ENCODE measurements at places on chromosomes 3 and 15.

GRCh38 chr3:117434661-117435412, 725.3 kb downstream of the TUSC7 start:
- no peak for DNase-seq

GRCh38 chr3:58351920-58352319, 19.2 kb downstream of the PXK start:
- DNase-seq = no peak

- no peak for DNase-seq
These were observed 1.7 kb upstream of the SETD5 start for GRCh38 chr3:9395570-9396300.

DNA sequence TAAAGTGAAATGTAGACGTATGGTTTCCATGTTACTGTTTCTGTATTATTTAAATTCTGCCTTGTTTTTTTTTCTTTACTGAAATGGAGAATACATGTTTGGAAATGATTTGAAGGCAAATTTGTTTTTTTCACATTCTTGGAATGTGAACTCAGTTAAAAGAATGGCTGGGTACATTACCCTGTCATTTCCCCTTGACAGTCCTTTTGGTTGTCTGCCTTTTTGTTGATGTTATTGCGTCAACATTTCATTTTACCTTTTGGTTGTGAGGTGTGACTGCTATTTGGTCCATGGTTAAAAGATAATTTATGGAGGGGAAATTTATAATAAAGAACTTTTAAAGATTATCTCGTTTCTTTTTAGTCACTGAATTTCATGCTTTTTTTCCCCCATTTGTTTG, 3.2 kb upstream of the GPR171 start:
- DNase-seq = no peak

DNA sequence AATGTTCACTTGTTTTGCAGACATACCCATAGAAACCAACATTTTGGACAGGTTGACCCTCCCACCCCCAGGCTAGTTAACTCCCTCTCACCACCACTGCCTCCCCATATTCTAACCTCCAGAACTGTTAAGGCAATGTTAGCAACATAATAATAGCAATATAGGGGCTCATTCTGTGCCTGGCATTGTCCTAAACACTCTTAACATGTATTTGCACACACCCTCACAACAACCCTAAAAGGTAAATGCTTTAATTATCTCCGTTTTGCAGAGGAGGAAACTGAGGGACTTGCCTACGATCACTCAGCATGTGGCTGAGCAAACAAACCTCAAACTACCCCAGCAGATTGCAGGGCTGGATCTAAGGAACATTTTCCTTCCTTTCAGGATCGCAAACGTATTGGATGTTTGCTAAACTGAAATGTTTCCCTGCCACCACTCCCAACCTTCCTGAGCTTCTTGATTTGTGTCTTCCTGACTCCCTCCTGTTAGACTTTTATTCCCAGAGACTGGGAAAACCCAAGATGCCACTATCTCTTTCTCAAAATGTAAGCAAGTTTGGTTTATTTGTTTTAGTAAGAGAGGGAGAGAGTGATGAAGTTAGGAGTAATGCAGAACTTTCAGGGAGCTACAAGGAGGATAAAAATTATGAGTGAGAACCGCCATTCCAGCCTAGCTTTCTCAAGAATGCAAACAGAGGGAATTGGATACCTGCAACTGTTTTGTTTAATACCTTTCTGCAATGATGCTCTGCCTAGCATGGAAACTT, 1.3 kb downstream of the SCG5 start:
- no peak for DNase-seq

DNA sequence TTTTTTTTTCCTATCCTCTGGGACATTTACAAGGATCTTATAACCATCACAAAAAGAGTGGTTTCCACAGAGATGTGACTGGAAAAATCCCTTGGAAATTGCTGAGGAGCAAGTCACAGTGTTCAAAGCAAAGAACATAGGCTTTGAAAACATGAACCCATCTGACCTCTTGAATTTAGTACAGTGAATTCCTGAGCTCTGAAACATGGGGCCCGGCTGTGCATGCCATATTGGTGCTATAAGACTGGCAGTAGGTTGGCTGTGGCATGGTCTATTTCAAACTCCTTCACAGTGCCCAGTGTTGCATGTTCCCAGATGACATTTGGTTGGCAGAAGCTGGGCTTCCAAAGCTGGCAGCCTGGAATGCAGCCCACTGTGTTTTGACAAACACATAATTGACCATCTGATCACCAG, 202.2 kb downstream of the TIGIT start:
- no peak for DNase-seq

DNA sequence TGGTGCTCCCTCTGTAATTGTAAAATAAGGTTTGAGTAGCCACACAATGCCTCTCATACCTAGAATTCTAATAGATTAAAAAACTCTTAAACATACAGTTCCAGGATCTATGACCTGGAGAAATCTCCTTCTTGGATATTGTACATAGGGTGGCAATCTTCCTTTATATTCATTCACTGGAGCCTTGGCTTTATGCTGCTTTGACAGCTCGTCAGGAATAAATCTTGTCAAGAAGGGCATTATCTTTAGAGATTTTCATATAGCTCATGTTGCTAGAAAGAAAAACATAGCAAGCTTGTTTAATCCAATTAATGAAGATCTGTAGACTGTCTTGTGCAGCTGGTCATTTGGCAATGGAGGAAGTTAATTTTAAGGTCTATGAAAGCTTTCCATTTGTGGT, 131.1 kb downstream of the PYDC2 start:
- no peak for DNase-seq

- no peak for DNase-seq
These were observed 5.9 kb downstream of the ATP8B4 start for GRCh38 chr15:50113187-50113505.

DNA sequence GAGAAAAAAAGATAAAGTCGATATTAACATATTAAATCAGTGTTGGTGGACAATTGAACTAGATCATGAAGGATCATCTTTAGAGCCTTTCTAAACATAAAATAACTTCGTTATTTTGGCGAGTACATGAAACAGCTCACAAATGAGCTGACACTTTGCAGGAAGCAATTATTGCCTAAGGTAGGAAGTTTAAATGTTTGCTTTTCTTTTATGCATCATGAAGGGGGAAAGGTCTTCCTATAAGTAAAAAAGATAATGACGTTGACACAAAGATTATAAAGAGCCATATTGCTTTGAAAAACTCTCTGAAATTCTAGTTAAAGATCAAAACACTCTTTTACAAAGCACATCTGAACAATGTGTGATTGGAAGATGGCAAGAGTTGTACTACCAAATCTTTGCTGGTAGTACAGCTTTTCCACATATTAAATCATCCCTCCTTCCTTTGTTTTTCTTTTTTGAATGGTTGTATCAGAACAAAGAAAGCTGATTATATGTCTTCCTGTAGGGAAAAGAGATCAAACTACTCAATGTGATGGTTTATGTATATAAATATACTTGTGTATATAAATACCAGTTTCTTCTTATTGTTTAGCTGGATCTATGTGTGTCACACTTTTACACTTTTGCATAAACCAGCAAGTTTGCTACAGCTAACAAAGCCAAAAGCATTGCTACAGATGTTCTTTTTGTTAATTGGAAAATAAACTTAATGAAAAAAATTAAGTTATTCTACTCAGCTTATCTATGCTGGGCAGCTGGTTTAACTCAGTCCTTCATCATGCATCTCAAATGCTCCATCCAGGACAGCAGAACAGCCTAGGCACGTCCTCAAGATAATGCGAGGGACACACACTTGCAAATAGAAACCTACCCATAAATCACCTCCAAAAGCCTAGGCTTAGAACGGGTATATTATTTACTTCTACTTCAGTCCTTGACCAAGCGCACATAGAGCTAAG, 850.8 kb upstream of the ROBO1 start:
- DNase-seq = no peak

- DNase-seq = no peak
These were observed 15.6 kb downstream of the CLDN1 start for GRCh38 chr3:190306513-190307163.

DNA sequence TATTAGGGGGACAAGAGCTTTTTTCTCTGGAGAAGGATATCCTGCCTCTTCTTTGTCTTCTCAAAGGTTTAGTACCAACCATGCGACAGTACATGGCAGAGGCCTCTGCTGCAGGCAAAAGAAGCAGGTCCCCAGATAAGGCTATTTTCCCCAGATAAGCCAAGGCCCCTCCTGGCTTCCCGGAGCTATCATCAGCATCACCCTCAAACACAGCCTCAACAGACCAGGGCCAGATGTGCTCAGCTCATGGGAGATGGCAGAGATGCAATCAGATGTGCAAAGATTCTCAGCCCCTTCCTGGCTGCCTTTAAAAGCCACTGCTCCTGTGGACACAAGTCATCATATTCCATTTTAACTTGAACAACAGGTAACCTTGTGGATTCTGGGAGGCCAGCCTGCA, 49.0 kb downstream of the NTRK3 start:
- no peak for DNase-seq

DNA sequence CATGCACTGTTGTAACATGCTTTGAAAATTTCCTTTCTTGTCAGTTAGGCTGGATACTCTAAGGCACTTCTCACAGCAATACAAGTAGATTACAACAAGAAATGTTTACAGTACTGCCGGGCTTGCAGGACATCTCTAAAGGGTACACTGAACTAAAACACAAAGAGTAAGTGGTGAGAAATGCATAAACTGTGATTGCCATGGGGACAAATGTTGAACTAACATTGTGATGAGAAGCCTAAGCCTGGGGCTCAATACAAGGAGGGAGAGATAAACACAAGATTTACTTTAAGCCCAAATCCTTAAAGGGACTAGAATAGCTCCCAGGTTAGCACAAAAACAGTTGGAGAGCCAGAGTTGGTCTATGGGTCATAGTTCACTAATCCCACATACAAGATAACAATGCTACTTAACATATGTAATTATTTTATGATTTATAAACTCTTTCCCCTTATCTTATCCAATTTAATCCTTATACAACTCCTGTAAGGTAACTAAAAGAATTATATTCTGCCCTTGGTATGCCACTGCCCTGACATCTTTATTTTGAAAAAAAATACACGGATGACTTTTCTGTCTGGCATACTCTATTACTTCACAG, 126.9 kb downstream of the THRB start:
- no peak for DNase-seq

DNA sequence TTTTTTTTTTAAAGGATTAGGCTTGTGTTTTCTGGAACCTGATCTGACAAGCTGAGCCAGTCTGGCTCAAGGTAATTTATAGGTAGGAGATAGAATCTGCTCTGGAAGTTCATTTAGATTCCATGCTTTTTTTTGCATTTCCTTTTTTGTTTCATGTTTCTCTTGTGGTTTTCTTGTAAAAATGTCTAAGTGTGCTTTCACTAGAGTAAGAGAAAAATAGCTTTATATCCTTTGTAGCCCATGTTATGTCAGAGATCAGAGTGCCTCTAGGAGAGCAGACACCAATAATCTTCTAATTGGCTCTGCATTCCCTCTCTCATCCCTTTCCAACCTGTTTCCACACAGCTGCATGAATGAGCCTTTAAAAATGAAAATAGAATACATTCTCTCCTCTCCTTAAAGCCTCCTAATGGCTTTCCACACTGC, 389.8 kb upstream of the KCNMB2 start:
- no peak for DNase-seq

- no peak for DNase-seq
These were observed 249.5 kb downstream of the IL5RA start for GRCh38 chr3:2860626-2861025.

DNA sequence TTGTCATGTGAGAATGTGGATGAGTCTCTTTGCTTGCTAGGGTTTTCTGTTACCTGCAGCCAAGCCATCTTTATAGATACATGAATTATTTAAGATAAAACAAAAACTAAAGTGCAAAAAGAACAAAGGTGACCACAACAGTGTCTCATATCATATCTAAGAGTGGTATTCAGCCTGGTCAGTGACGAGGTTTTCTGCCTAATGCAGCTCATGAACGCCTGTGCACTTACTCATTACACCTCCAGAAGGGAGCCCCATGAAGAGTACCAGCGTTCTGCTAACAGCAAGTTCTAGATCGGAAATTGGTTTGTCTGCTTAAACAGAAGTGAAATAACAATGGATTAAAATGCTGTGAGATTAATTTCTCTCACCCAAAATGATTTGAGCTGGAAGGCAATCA, 19.2 kb downstream of the PXYLP1 start:
- no peak for DNase-seq

GRCh38 chr15:58551764-58552504, 120.1 kb downstream of the LIPC start:
- DNase-seq = peak; percentile 36

GRCh38 chr3:128226795-128227395, 73.6 kb downstream of the EEFSEC start:
- no peak for DNase-seq

DNA sequence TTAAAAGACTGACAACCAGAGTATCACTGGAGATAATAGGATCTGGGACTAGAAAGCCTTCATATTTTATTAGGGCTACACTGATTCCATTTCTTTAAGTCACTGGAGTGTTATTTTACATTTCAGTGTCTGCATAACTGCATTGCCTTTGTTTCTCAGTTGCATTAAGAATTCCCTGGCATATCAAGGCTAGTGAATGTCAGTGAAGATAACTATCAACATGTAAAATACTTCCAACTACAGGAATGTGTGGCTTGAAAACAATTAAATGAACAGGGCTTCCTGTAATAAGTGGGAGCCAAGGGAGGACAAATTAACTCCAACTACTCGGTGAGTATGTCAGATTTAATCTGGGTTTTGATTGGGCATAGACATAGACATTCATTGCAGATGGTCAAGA, 628.5 kb downstream of the ROBO2 start:
- no peak for DNase-seq

GRCh38 chr3:62433396-62433795, 60.0 kb upstream of the FEZF2 start:
- no peak for DNase-seq

- no peak for DNase-seq
These were observed 97.2 kb upstream of the FLNB start for GRCh38 chr3:57910990-57911389.

DNA sequence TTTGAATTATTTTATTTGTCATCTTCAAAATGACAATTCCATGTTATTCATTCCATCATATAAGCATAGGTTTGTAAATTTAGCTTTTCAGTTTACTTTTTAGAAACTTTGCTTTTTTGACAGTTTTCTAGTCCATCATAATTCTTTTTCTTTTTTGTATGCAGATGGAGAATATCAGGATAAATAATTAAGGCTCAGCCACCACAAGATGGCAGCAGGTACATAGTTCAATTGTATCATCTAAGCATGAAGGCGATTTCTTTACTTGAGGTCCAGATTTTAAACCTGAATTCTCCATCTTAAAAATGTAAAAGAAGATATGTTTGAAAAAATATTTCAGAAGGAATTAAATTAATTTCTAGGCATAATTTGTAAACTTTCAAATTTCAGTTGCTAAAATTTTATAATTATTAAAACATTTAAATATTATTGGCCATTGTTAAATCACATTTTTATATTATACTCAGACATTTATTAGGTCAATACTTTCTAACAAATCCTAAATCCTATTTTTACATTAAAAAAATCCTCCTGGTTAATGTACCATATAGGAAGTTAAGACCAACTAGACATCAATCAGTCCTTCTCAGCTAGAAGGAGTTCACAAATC, 15.1 kb downstream of the PLSCR5 start:
- peak; percentile 43 for DNase-seq

DNA sequence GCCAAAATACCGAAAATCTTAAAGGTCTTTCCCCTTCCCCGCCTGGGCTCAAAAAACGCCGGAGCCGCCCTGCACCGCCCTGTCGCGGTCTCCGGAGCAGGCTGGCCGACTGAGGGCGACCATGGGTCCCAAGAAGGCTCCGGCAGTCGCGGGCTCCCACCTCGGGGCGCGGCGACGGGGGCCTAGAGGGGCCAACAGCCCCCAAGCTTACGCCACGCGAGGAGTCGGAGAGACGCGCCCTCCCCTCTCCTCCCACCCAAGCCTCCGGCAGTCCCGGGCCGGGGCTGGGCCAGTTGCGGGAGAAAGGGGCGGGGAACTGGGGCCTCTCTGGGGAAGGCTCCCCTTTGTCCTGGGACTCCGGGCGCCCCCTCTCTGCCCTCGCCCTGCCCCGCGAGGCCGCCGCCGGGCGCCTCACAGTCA, 69.2 kb downstream of the GOLGA8B start:
- DNase-seq = no peak

All from amniotic stem cell (primary cell).